Urothelium cell line (cell line): ENCODE measurements at places on chromosomes 3 and 15.
A peak's percentile ranks its signal among the peaks of the same experiment; 100 is the strongest.

DNA sequence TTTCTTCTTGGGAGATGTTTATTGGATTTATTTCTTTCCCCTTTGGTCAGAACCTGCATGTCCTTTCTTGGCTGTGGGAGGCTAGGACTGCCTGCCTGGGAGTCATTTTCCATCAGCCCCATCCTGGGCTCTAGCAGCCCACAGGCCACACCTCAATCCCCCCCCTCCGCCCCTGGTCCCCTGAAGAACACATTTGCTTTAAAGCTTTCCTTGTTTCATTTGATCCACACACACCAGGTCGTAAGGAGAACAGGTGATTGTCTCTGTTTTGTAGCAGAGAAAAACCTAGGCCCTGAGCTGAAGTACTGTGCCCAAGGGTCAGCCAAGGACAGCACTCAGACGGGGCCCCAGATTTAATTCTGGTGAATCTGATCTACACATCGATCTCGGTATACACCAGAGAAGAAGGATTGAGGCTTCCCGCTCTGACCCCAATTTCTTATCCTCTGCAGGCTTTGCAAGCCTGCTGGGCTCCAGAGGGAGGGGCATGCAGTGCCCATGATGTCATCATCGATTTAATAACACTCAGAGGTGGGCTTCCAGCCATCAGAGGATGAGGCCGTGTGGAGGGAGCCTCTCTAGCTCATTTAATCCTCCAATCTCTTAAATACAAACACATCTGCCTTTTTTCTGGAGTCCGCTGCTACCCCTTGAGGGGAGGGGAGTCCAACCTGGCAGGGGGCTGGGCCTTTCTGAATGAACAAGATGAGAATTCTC is 1.7 kb upstream of the CLN6 start:
- no peak for DNase-seq

DNA sequence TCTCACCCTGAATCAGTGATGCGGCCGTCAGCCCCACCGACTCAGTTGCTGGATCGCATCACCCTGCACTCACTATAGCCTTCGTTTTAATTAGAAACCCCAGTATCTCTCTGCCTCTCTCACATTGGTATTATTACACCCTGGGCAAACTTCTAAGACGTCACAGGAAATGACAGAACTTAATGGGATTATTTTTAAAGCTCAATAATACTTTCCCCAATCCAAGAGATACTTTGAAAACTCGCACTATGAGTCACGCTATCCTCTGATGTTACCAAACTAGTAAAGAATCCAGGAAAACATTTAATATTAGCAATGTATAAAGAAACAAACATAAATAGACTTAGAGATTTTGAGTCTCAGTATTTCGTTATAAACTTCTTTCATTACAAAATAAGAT is 36.6 kb downstream of the RUBCN start:
- DNase-seq = no peak

GRCh38 chr3:71523628-71524027 is 59.9 kb downstream of the FOXP1 start:
- no peak for DNase-seq

GRCh38 chr15:101250341-101250831 is 1.5 kb downstream of the CHSY1 start:
- peak; percentile 39 for DNase-seq
